ENCODE measurements at places on chromosomes 1 and 21.

DNA sequence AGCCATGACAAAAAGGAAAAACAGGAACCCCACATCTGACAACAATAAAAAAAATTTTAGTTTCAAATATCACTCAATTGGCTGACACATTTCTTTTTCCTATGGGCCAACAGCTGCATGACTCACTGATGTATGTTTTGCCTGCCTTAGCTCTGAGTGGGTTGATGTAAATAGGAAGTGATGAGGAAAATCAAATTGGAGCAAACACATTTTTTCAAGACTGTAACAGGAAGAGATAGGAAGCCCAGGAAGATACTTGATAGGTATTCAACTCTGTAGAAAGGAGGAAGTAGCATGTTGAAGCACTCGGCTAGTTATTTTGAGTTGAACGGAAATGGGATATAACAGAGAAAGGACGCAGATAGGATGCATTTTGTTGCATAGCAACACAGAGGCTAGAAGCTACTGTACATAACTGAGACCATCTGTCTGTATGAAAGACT lies 168.0 kb upstream of the NR5A2 start:
- no peak for DNase-seq

- DNase-seq = no peak
These were observed 24.8 kb downstream of the A3GALT2 start for GRCh38 chr1:33296082-33296458.

DNA sequence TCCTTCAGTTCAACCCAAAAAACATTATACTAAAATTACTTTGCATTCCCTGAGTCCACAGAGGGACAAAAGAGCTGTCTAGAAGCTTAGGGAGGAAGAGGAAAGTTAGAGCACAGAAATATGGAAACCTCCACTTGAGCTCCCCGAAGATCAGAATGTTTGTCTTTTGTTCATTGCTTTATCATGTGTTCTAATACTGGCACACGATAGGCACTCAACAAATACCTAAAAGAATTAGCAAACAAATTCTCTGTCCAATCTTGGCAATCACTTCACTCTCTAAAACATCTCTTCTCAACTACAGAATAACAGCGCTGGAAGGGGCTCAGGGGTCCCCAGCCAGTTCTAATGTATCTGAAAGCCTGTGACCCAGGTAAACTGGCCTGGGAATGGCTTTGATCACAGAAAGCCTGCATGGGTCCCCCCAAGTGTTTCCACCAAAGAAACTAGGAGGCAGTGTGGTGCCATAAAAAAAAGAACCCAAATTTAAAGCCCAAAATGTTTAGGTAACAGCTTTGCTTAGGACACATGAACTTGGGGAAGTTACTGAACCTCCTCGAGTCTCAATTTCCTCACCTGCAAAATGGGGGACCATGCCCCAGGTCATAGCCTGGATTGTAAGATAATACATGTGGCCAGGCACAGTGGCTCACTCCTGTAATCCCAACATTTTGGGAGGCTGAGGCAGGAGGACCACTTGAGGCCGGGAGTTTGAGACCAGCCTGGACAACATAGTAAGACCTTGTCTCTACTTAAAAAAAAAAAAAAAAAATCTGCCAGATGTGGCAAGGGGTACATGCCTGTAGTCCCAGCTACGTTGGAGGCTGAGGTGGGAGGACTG lies 45.8 kb downstream of the SSBP3 start:
- no peak for DNase-seq

DNA sequence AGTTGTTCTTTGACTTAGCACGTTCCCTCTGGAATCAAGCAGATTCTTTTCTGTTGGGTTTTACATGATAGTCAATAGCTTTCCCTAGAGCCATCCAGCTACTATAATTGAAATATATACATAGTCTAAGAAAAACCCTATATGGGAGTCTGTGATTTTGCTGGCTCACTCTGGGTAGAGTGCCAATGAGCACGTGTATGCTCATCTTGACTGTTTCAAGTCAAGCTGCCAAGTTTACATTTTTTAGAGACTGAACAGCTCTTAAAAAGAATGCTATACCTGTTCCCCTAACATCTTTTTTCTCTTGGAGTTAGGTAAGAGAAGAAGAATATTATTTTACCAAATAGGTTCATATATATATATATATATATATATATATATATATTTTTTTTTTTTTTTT lies 182.8 kb upstream of the NRIP1 start:
- DNase-seq = no peak

- no peak for DNase-seq
These were observed 88.5 kb downstream of the ASH1L start for GRCh38 chr1:155474146-155474545.

DNA sequence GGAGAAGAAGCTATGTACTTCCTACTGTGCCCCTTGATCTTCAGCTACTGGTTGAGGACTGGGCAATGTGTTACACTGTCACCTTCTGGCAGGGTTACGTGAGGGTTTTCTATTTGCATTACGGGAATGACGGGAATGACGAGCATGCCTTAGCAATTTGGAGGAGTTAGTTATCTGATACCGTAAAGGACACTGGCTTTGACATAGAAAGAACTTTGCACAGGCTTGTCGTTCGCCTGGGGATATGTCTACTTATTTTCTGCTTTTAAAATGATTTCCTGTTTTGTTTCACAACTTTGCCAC lies 19.8 kb upstream of the ACBD6 start:
- DNase-seq = peak; percentile 91

Data from islet precursor cell (in vitro differentiated cells).